ENCODE measurements at places on chromosomes 11 and 22.

- H3K4me3 ChIP-seq = no peak overlapping the region
- H3K27me3 ChIP-seq = no peaks in the 10 kb centered on the region
- no peak overlapping the region for H3K27ac ChIP-seq
- ATAC-seq = no peak
- H3K4me1 ChIP-seq = no peaks in the 10 kb centered on the region
These were observed 17.2 kb downstream of the KIAA0930 start for GRCh38 chr22:45223304-45224117.

GRCh38 chr11:79388201-79388600 is 52.6 kb downstream of the TENM4 start:
- H3K27ac ChIP-seq = no peak overlapping the region
- H3K27me3 ChIP-seq = no peaks in the 10 kb centered on the region
- no peak overlapping the region for H3K4me3 ChIP-seq
- H3K4me1 ChIP-seq = no peaks in the 10 kb centered on the region
- no peak for ATAC-seq

DNA sequence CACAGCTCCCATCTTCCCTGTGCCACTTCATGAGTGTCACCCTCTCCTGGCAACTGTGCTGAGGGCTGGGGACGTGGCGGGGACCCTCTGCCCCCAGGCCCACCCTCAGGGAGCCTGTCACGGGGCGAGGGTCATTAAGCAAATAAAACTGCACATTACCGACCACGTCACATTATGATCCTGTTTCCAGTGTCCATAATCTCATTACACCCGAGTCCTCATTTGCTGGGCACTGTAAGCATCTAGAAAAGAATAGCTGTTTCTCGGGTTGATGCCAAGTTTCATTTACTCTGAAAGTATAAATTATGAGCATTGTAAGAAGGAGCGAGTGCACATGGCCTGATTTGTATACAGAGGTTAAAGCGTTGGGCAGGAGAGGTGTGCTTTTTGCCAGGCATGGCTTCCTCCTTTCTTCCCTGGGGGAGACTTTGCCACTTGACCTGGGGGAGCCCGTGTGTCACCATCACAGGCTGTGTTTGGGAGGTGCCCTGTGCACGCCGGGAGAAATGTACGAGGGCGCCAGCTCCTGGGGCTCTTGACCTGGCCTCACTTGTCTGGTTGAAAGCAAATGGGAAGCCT is 50.5 kb downstream of the LRP5 start:
- H3K27ac ChIP-seq = no peak overlapping the region
- H3K4me3 ChIP-seq = no peak overlapping the region
- peaks cover 59% of the 10 kb centered on the region for H3K36me3 ChIP-seq
- peak; percentile 16 for ATAC-seq
- no peaks in the 10 kb centered on the region for H3K4me1 ChIP-seq
- no peaks in the 10 kb centered on the region for H3K27me3 ChIP-seq

GRCh38 chr11:65870706-65871681 is 1.6 kb downstream of the EFEMP2 start:
- no peaks in the 10 kb centered on the region for H3K27me3 ChIP-seq
- ATAC-seq = no peak
- peak overlapping the region; percentile 87 for H3K4me3 ChIP-seq
- peak overlapping the region; percentile 98 for H3K27ac ChIP-seq
- no peaks in the 10 kb centered on the region for H3K36me3 ChIP-seq

- peaks cover 58% of the 10 kb centered on the region for H3K4me1 ChIP-seq
- H3K27me3 ChIP-seq = no peaks in the 10 kb centered on the region
- no peak overlapping the region for H3K4me3 ChIP-seq
- ATAC-seq = no peak
These were observed 20.5 kb downstream of the CAPRIN1 start for GRCh38 chr11:34072041-34072440.

GRCh38 chr11:93289782-93290463 is 40.6 kb upstream of the DEUP1 start:
- H3K27me3 ChIP-seq = no peaks in the 10 kb centered on the region
- H3K27ac ChIP-seq = no peak overlapping the region
- no peaks in the 10 kb centered on the region for H3K36me3 ChIP-seq
- no peaks in the 10 kb centered on the region for H3K4me1 ChIP-seq

DNA sequence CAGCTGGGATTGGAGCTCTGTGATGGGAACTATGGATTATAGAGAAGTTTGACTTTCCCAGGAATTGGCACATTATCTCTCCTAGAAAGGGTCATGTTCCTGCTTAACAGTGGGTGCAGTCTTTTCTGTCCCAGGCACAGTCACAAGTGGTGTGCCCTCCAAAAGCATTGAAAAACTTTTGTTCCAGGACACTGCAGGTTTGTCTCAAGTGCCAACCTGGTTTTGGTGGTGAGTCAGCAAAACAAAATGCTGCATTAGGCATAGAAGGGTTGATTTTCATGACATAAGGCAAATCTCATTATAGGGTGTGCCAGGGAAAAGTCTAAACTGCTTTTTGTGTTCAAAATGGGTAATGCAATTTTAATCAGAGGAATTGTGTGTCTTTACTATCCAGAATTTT is 4.9 kb downstream of the HTATIP2 start:
- no peak overlapping the region for H3K27ac ChIP-seq
- H3K27me3 ChIP-seq = no peaks in the 10 kb centered on the region
- ATAC-seq = no peak
- no peaks in the 10 kb centered on the region for H3K36me3 ChIP-seq

DNA sequence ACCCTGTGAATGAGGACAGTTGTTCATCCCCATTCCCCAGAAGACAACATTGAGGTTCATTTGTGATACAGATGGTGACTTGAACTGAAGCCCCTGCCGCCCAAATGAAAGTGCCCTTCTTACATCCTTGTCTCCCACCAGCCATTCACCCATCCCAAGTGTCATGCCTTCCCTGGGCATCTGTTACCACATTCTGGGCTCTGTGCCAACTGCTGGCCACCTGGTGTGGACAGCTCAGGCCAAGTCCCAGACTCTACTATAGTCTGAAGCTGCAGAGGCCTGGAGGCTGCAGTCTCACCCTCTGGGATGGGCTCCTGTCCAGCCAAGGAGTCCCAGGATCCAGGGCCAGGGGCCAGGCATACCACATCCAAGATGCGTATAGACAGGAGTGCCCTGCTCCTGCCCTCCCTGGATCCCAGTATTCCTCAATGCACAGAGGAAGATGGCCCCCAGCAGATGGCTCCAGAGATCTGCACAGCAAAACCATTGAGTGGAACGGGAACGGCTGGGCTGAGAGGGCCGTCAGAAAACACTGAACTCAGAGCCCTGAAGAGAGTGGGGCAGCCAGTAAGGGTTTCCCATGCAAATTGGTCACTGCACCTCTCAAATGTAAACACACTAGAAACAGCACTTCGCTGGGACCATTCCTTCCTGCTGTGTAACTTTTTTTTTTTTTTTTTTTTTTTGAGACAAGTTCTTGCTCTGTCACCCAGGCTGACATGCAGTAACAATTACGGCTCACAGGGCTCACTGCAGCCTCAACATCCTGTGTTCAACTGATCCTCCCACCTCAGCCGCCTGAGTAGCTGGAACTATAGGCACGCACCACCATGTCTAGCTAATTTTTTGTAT is 22.8 kb downstream of the ARRB1 start:
- H3K4me3 ChIP-seq = no peak overlapping the region
- ATAC-seq = peak; percentile 77
- peaks cover 5% of the 10 kb centered on the region for H3K4me1 ChIP-seq
- no peaks in the 10 kb centered on the region for H3K36me3 ChIP-seq

- H3K36me3 ChIP-seq = no peaks in the 10 kb centered on the region
- no peak for ATAC-seq
- H3K27me3 ChIP-seq = no peaks in the 10 kb centered on the region
- H3K4me1 ChIP-seq = no peaks in the 10 kb centered on the region
- H3K4me3 ChIP-seq = no peak overlapping the region
- H3K27ac ChIP-seq = no peak overlapping the region
These were observed 34.3 kb downstream of the MYBPC3 start for GRCh38 chr11:47318166-47318565.

DNA sequence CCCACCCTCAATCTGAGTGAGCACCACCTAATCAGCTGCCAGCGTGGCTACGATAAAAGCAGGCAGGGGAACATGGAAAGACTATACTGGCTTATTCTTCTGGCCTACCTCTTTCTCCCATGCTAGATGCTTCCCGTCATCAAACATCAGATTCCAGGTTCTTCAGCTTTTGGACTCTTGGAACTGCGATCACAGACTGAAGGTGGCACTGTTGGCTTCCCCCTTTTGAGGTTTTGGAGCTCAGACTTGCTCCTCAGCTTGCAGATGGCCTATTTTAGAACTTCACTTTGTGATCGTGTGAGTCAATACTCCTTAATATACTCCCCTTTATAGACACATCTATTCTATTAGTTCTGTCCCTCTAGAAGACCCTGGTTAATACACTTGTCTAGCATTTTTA is 543.7 kb upstream of the RAG2 start:
- no peak for ATAC-seq
- no peaks in the 10 kb centered on the region for H3K36me3 ChIP-seq

DNA sequence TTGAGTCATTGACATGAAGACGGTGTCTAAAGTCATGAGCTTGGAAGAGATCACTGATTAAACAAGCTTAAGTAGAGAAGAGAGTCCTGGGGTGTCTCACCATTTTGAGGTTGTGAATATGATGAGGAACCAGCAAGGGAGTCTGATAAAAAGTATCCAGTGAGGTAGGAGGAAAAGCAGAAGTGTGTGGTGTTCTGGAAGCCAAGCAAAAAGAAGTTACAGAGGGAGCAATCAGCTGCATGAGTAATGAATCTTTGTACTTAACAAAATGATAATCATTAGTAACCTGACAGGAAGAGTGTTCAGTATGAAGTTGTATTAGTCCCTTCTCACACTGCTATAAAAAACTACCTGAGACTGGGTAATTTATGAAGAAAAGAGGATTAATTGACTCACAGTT is 131.3 kb downstream of the C11orf87 start:
- no peaks in the 10 kb centered on the region for H3K36me3 ChIP-seq
- no peaks in the 10 kb centered on the region for H3K4me1 ChIP-seq
- H3K27ac ChIP-seq = no peak overlapping the region
- no peak for ATAC-seq

GRCh38 chr11:67538306-67538705 is 15.1 kb upstream of the CABP2 start:
- no peak for ATAC-seq
- H3K27ac ChIP-seq = no peak overlapping the region
- H3K36me3 ChIP-seq = no peaks in the 10 kb centered on the region
- peaks cover 9% of the 10 kb centered on the region for H3K27me3 ChIP-seq
- H3K4me1 ChIP-seq = no peaks in the 10 kb centered on the region

DNA sequence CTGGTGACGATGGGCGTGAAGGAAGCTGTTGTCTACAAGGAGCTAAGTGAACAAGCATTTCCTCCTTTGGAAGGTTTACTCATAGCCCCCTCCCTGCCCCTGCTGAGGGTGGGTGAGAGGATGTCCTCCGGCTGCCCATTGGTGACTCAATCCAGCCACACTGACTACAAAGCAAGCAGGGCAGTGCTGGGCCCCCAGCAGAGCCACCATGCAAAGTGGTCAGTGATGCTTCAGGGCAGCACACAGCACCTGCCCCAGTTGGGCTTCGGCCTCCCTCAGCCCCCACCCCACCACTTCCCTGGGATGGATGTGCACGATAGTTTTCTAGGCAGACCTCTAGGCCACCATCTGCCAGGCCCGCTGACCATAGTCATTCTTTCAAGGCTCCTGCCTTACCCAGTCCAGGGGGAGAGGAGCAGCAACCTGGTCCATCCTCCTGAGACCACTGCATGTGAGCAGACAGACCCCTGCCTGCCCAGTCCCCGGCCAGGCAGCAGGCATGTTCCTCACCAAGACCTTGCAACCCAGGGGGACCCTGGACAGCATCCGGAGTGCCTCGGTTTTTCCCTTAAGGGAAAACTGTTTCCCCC is 125.1 kb downstream of the BCR start:
- H3K4me3 ChIP-seq = peak overlapping the region; percentile 24
- H3K4me1 ChIP-seq = no peaks in the 10 kb centered on the region
- ATAC-seq = peak; percentile 48

DNA sequence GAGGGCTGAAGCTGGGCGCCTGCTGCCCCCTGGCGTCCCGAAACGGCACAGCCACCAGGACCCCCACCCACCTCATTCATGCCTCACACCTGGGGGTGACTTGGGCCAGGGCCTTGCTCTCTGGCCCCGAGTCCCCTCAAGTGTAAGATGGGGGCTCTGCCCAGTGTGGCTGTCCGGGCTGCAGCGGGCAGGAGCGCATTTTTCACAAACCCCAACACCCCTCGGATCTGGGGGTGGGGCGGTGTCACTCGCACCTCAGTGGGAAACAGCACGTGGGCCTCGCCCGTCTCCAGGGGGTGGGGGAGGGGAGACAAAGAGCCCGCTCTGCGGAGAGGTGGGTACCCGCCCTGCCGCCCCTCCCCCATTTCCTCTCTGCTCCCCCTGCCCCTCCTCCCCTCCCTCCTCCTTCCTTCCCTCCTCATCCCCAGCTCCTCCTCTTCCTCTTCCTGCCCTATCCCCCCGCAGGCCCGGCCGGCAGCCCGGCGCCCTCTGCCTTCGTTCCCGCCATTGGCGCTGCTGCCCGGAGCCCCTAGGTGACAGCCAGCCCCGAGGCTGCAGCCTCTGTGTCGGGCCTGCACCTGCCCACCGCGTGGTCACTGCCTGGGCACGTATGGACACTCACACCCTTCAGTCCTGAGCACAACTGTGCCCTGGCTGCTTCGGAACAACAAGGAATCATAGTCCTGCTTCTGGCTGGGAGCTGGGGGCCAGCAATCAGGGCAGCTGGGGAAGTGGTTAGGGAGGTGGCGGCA is 6.8 kb upstream of the CDKN1C start:
- no peaks in the 10 kb centered on the region for H3K27me3 ChIP-seq
- H3K4me1 ChIP-seq = peaks cover 49% of the 10 kb centered on the region
- ATAC-seq = peak; percentile 16
- peak overlapping the region; percentile 52 for H3K4me3 ChIP-seq
- no peaks in the 10 kb centered on the region for H3K36me3 ChIP-seq

DNA sequence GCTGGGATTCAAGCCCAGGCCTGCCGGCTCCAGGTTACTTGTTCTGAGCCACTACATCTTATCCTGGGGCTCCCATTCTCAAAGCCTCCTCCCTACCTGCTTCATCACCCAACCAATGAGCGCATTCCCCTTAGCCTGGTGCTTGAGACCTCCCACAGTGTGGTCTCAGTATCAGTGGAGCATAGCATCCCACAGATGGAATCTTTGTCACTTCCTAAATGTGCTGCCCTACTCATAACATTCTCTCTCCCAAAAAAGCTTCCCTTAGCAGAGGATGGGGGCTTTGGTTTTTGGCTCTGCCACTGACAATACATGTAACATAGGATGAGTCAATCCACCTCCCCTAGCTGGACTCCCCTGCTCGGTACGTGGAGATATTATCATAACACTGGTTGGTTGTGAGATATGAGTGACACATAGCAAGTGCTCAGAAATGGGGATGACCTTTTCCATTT is 28.8 kb downstream of the TEAD1 start:
- no peak overlapping the region for H3K4me3 ChIP-seq
- no peak for ATAC-seq
- H3K27me3 ChIP-seq = no peaks in the 10 kb centered on the region
- peaks cover 72% of the 10 kb centered on the region for H3K4me1 ChIP-seq
- no peaks in the 10 kb centered on the region for H3K36me3 ChIP-seq

Measured in gastroesophageal sphincter (tissue), 4 donors.